ENCODE measurements at places on chromosomes 4 and X.

DNA sequence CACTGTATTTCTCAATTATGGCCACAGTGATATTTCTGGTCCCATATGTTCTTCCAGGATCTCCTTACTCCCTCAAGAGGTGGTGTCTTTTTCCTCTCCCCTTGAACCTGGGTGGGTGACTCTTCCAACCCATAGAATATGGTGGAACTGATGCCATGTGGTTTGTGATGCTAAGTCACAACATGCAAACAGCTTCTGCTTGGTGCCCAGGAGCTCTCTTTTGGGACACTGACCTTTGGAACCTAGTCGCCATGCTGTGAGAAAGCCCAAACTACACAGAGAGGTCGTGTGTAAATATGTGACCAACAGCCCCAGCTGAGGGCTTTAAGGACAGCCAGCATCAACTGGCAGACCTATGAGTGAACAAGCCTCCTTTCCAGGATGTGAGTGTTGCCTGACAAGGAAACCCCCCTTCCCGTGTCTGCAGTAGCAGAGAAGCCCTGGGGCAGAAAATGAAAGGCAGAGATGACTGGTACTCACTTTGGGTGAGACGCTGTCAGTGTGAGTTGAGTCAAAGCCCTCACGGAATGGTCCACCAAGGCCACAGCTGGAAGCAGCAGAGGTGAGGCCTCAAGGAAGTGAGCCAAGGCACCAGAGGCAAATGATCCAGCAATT, 223.4 kb downstream of the BCOR start:
- DNase-seq: no peak

DNA sequence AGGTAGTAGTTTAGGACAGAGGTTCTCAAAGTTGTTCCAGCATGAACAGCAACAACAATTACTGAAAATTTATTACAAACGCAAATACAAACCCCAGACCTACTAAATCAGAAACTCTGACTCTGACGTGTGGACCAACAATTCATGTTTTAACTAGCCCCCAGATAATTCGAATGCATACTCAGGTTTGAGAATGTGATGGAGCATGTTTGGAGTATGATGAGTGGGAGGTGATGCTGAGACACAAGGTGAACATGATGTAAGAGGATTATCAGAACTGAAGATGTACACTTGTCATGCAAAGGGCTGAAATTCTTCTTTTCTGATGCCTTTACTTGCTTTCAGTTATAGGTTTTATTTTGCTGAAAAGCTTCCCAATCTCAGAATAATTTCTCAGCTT, 323.0 kb downstream of the INPP4B start:
- no peak for DNase-seq

- no peak for DNase-seq
These were observed 209.7 kb upstream of the BOD1L1 start for GRCh38 chr4:13836946-13837912.

- no peak for DNase-seq
These were observed 120.4 kb downstream of the NDST3 start for GRCh38 chr4:118154649-118155048.

DNA sequence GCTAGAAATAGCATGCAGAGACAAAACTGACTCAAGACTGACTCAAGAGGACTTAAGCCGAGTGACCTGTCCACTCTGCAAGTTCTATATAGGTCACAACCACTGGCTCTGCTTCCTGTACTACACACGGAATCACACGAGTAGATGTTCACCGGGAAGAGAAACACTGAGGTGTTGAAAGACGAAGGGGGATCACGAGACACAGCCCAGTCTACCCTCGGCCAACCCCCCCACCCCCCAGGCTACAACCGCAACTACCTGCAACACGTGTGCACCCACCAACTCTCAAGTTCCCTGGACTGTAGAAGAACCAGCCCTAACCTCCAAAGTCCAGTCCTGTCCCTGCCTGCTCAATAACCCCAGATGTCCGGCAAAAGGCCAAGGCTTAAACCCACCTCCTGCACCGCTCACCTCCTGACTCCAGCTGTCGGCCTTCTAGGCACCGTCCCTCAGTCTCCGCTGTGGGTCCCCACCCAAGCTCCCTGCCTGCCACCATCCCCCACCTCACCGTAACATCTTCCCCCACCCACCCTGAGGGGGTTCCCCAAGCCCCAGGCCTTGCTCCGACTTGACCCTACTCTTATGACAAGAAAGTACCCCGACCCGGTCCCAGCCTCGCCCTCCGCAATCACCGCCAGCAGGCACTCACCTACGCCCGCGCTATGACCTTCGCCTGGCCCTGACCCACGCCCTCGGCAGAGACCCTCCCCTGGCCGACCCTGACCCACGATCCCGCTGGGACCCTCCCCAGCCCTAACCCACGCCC, 739 bp downstream of the GAK start:
- no peak for DNase-seq

- no peak for DNase-seq
These were observed 815 bp downstream of the FAM53A start for GRCh38 chr4:1683261-1683735.
